ENCODE measurements at places on chromosomes 5 and 9.

DNA sequence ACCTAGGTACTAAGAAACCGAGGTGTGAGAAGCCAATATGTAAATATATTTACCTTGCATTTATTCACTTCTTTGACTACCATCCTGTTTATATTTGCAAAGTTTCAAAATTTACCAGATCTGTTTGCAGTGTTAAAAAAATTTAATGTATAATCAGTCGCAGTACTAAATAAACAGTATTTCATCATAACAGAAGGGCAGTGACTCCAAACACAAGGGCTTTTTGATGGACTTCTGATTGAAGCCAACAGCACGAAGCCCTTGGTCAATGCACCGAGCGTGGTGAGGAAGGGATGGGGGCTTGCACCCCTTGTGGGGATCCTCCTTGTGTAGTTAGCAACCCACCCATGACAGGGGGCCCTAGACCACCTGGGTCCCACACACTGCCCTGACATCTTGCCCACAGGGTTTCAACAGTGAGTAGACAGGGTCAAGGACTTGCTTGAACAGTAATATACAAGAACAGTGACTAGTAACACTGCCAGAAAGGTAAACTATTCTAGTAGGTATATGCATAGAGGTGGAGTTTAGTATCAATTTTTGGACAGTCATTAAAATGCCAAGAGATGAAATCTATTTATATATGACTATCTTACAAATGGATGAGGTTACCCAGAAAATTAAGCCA is 52.6 kb upstream of the TBC1D9B start:
- no peak for DNase-seq

- DNase-seq, result no peak
Observed at GRCh38 chr5:16385516-16386090, 80.0 kb downstream of the ZNF622 start.

DNA sequence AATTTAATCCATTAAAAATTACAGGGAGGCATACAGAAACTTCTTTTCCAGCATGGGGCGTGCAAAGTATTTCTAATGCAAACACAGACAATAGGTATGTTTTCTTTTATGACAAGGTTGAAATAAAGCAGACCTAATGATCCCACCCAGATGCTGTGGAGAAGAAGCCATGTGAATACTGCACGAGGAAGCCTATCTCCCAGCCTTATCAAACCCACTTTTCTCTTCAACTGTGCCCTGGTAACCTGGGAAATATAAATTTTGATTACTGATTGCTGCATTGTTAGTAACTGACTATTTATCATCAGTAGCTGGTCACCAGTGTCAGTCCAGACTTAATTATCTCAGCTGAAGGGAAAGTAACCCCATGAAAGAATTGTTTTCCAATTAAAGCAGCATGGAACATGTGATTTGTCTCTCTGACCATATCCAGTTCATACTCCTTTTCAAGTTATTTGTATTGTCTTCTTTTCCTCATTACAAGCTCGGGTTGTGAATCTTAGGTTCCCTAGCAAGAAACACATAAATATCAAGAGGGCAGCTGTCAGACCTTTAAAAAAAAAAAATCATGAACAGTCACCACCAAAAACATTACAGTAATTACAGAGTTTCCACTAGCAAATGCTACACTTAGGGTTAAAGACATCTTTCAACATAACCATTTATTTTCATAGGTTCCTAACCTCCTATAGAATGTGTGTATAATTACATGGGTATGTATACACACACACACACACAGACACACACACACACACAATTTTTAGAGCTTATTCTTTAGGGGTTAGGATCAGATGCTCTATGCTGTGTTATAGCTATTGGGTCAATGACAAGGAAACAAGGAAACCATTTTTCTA is 50.3 kb downstream of the SEMA6A start:
- no peak for DNase-seq

- no peak for DNase-seq
Observed at GRCh38 chr9:93994545-93994944, 39.4 kb upstream of the BARX1 start.

GRCh38 chr9:69297300-69297980 is 27.6 kb upstream of the ENTREP1 start:
- DNase-seq, result no peak

DNA sequence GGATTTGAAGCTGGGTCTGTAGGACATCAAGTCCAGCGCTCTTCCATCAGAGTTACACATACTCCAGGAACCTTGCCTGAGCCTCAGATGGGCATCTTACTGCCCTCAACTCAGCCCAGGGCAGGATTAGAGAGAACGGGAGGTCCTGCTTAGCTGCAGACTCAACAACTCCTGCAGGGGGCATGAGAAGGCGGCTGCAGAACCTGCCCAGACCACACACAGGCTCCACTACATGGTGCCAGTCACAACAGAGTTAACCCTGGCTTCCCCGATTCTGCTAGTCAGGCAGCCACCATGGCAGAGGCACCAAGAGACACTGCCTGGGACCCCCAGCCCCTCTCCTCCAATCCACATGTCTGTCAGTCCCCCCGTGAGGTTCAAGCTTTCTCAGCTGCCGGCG is 23.9 kb upstream of the CPLX2 start:
- DNase-seq, result no peak

DNA sequence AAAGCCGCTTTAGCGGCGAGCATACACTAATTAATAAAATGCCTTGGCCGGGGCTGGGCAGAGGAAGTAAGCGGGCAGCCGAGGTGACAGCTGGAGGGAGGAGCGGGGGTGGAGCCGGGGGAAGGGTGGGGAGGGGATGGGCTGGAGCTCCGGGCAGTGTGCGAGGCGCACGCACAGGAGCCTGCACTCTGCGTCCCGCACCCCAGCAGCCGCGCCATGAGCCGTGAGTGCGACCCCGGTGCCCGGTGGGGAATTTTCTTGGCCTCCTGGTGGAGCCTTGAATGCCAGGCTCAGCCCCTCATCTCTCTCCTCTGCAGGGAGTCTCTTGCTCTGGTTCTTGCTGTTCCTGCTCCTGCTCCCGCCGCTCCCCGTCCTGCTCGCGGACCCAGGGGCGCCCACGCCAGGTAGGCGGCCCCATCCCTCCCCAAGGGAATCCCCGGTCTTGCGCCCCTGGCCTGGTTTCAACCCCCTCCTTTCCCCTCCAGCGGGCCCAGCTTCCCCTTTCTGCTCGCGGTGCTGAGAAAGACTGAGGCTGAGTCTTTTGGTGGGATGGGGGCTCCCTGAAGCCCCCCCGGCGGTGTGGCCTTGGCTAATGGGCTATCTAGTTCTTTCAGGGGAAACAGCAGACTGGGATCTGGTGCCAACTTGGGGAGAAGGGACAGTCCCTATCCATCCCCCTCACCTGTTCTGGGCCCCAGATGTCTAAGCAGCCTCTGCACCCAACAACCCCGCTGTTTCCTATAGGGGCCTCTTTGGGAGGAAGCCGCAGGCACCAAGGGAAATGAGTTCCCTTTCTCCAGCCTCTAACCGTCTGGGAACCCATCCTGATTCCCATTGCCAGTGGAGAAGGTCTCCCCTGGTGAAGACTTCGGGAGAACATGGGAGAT is at the start of gene PTGS1:
TSS of gene PTGS1 (plus strand) at position 156 of the 887 bp plus-strand sequence. CDS start at position 217, 61 bp downstream.
- DNase-seq, result peak; percentile 72

DNA sequence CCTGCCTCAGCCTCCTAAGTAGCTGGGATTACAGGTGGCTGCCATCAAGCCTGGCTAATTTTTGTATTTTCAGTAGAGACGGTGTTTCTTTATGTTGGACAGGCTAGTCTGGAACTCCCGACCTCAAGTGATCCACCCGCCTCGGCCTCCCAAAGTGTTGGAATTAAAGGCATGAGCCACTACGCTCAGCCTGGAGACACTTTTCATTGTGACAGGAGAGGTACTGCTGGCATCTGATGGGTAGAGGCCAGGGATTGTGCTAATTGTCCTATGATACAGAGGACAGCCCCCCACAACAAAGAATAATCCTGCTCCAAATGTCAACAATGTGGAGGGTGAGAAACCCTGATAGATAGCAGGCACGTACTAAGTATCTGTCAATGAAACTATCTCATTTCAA is 91.3 kb upstream of the SLC25A48 start:
- DNase-seq, result no peak

DNA sequence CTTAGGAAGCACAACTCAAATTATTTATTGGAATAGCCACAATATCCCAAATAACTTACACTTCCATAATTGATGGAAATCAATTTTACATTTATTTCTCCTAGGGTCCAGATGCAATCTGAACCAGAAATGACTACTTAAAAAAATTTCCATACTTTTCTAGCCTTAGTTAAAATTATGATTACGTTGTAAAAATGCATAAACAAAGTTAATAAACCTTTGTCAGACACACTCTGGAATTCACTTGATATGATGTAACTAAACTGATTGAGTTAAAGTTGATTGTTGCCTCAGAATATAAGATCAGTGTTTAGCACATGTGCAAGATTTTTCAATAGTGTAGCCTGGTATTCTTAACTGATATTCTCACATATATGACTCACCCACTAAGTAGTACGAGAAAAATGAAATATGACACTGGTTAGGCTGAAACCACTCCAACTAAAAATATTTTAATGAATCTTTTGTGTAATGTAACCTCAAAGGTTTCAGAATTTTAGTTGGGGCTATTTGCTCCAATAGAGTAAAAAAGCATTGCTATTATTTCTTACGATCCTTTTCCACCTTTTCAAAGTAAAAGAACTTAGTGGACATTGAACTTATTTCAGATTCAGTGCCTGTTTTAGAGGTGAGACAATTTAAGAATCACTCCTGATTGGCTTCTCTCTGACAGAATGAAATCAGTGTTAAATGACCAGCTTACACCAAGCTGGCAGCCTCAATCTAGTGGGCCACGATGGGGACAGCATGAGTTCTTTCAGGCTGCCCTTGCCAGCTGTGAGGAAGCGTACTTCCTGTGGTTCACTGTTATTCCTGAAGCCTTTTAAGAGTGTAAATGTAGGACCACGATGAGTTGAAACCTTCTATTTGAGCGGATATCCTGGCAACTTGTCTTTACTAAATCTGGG is 277.2 kb upstream of the CDH9 start:
- no peak for DNase-seq

DNA sequence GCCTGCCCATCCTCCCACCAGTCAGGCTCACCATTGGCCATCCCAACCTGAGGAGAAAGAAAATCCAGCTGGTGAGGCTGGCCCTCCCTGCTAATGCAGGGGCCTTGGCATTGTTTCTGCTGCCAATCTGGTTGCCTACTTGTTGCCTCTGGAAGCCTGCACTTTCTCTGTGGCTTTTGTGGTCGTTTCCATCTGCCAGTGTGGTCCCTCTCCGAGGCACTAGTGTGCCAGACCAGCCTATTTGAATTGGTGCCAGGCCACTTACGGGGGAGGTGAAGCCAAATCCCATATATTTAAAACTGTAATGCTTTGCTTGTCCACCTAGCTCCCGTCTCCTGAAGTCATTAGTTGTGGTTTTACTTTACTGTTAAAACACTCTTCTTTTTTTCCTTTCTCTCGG is 213.4 kb upstream of the ADAMTSL1 start:
- DNase-seq, result no peak

DNA sequence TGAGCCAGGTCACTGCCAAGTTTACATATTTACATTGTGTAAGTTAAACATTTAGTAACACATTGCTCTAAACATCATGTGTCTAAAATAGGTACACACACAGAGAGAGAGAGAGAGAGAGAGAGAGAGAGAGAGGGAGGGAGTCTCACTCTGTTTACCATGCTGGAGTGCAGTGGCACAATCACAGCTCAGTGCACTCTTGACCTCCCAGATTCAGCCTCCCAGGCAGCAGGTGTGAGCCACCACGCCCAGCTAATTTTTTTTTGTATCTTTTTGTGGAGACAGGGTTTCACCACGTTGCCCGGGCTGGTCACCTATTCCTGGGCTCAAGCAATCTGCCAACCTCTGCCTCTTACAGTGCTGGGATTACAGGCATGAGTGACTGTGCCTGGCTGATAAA is 1045.3 kb downstream of the TLE1 start:
- DNase-seq, result no peak

DNA sequence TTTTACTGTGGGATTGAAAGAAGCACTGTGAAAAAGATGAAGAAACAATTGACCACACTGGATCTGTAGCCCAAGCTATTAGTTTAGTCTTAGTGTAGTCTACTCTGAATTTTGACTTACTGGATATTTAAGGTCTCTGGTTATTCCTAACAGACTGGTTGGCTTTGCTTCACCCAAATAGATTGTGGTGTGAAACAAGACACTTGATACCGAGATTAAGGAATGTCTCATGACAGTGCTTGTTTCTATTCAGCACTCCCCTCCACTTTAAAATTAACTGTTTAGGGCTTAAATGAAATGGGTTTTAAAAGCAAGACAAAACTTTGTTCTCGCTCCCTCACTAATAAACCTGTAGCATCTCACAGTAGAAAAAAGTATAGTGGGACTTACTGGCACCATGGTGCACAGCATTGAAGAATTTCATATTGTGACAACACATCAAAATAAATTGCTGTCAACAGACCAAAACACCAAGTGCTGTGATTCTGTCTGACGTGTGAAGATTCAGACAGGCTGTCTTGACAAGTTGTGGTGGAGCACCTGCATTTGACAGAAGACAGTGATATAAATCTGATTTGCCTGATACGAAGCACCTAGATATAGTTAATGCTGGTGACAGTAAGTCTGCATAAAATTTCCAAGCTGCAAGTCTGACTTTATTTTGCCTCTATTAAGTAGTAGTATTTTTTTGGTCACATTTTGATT is 73.1 kb downstream of the PBX3 start:
- DNase-seq, result no peak

GRCh38 chr5:25544652-25545249 is 900.0 kb upstream of the CDH10 start:
- peak; percentile 9 for DNase-seq

- DNase-seq, result no peak
Observed at GRCh38 chr9:135698767-135699166, 514 bp downstream of the SOHLH1 start.

DNA sequence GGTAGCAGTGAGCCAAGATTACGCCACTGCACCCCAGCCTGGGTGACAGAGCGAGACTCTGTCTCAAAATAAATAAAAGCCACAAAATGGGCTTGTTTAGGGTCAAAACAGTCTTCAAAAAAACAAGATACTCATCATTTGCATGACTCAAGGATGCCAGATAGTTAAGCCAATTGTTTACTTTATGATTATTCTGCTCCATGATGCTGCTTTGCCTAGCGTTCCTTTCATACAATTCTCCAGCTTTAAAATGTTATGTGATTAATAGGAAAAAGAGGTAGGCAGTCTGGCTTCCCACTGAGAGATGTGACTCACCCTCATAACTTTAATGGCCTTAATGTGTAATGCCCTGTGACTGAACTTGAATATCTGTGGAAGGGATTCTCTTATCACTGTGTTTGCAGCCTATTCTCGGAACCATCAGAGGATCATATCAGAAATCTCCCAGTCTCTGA is 364.6 kb upstream of the TRPC7 start:
- DNase-seq, result no peak

DNA sequence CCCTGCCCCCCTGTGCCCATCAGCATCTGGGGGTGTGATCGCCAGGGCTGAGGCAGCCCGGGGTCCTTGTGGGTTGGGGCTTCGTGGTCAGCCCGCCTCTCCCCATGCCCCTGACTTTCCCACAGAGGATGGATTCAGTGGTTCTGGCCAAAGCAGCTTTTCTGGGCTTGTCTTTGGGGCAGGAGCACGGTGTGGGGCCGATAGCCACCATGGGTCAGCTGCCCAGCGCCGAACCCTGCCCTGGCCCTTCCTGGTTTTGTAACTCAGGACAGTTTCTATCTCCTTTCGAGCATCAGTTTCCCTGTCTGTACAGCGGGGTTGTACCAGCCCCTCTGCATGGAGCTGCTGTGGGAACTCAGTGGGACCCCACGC is 77.1 kb downstream of the HMCN2 start:
- no peak for DNase-seq

GRCh38 chr5:159549046-159549445 is 218.8 kb upstream of the IL12B start:
- no peak for DNase-seq

GRCh38 chr9:127828262-127829031 is 25.8 kb downstream of the FPGS start:
- DNase-seq, result peak; percentile 67

Measured in erythroblast (primary cell).